ENCODE measurements at places on chromosomes 2 and 18.

DNA sequence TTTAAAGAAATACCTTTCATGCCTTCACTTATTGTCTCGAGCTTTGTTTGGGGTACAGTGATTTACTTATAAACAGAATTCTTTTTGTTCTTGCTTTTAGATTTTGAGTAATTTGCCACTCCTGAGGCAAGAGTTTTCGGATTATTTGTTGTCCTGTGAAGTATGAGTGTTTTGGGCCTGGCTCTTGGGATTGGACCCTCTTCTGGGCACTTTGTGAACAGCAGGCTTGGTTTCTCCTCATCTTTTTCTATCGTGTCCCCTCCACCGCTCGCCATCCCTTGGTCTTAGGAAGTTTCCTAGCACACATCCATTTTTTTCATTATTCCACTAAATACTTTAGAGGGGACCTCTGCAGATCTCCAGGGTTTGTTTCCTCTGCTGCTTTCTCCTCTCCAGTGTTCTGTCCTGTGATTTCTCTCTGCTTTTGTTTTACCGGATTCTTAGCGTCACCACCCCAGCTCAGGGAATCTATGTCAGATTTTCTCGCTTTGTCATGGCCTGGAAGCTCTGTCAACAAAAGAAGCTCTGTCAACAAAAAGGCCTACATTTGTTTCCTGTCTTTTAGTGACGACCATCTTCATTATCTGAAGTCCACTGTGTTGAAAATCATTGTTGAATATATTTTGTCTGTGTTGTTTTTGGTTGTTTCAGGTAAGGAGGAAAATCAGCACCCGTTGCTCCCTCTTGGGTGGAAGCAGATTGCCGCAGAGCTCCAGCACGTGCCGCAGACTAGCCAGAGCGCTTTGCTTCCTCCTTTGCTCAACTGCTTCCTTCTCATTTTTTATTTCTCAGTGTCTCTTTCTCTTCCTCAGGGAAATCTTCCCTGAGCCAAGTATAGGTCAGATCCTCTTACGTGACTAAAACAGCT lies 27.8 kb downstream of the ANKRD62 start:
- no peak for DNase-seq

- DNase-seq: peak; percentile 62
Measured at GRCh38 chr2:218897394-218898108, 16.9 kb downstream of the WNT10A start.

DNA sequence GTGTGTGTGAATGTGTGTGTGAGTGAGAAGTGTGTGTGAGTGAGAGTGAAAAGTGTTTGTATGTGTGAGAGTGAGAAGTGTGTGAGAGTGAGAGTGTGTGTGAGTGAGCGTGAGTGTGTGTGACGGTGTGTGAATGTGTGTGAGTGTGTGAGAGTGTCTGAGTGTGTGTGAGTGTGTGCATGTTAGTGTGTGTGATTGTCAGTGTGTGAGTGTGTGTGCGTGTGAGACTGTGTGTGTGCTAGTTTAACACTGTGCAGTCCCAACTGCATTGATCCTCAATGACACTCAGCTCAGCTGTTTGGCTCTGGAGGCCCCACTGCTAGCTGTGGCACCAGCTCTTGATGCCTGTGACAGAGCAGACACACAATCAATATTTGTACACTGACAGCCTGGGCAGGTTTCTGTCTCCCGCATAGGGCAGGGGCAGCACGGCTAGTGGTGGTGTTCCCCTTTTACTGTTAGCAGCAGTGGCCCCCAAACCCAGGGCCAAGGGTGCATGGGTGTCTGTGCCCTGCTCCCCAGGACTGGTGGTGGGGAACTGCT lies 135.0 kb downstream of the INHBB start:
- DNase-seq: no peak

DNA sequence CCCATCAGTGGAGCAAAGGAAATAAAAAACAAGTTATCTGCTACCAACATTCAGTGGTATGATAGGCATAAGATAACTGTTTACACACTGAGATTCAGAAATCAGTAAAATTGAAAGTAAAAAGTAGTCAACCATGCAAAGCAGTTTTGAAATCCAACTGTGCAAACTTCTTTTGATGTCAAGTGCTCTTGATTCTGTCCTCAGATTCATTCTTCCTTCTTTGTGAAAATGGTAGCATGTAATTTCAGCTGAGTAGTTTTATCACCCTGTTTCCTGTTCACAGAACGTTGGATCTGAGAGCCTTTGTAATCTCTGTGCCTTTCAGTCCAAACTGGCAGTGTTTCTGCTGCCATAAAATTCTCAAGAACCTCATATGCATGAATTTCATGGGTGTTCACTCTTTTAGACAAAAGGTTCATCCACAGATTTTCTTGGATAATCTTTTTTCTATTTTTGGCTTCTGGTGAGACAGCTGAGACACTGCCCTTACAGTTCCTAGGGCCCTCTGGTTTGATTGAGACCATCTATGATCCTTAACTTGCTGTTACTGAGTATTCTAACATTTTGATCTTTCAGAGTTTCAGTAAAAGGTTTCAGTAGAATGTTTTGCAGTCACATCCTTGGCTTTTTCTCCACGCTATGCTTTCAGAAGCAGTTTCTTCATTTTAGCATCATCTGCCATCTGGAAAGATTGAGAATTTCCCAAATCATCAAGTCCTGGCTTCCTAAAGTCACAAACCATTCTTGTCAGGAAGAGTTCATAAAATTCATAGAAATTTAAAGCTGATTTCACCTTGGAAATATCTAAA lies 272.3 kb upstream of the EPHA4 start:
- DNase-seq: no peak

- no peak for DNase-seq
Measured at GRCh38 chr2:3139906-3140305, 237.7 kb downstream of the EIPR1 start.

GRCh38 chr2:11998218-11998617 lies 251.8 kb downstream of the LPIN1 start:
- DNase-seq: no peak

- no peak for DNase-seq
Measured at GRCh38 chr2:224444021-224444420, 42.1 kb upstream of the FAM124B start.

Measured in natural killer cell treated with Interleukin-12 subunit alpha and Interleukin-12 subunit beta and Interleukin-15 and Interleukin-18, amount 100 ng/mL, for 72 hours (primary cell).